ENCODE measurements at places on chromosomes 16 and 17.

GRCh38 chr16:77297996-77298395, 98.8 kb downstream of the SYCE1L start:
- DNase-seq = no peak

GRCh38 chr17:80512233-80512632, 32.4 kb upstream of the RPTOR start:
- no peak for DNase-seq

GRCh38 chr16:58002936-58003335, 1.7 kb downstream of the USB1 start:
- DNase-seq = no peak

- no peak for DNase-seq
Observed at GRCh38 chr16:86634292-86634691, 55.9 kb downstream of the FOXL1 start.

DNA sequence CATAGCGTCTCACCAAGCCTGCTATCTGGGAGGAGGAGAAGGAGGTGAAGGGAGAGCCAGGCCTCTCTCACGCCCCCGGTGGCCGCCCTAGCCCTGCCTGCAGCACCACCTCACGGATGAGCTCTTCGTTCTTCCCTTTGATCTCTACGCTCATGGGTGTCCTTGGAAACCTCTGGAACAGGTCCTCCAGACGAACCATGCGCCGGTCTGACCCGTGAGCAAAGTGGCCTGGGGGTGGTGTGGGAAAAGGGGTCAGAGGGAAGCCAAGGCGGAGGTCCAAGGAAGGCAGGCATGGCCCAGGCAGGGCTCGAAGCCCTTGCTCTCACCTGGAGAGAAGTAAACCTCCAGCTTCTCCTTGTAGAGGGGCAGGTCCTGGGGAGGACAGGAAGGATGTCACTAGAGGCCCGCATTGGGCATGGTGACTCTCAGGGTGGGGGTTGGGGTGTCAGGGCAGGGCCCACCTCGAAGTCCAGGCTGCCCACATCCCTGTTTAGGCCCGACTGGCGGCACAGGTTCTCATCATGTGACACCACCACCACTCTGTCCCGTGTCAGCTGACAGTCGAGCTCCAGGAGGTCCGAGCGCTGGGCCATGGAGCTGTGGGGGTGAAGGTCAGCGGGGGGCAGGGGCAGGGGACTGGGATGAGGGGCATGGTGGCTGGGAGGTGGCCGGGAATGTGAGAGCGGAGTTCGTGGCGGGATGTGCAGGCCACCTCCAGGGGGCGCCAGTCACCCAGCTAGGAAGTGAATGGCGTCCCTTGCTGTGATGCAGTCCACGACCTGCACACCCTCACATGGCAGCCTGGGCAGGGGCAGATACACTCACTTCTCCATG, 923 bp downstream of the GDPD3 start:
- DNase-seq = peak; percentile 53
